NCI-H2227 treated with DMSO at 0.1 percent for 48 hours (cell line): ENCODE measurements at places on chromosomes 2 and 18.

DNA sequence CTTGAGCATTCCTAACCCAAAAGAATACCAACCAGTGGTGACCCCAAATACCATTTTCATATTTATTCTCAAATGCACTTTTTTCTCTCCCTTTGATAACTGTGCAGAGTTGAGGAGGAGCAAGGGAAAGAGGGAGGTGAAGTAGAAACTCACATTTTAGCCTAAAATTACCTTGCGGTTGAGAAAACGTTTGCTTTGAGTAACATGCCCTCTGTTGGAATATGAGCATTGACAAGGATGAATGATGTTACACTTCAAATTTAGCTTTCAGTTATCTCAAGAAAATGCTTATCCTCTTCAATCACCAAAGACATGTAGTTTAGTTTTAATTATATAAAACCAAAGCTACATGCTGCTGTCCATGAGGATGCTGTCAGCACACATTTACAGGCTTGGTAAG is 2.4 kb downstream of the GRP start:
- DNase-seq: no peak

DNA sequence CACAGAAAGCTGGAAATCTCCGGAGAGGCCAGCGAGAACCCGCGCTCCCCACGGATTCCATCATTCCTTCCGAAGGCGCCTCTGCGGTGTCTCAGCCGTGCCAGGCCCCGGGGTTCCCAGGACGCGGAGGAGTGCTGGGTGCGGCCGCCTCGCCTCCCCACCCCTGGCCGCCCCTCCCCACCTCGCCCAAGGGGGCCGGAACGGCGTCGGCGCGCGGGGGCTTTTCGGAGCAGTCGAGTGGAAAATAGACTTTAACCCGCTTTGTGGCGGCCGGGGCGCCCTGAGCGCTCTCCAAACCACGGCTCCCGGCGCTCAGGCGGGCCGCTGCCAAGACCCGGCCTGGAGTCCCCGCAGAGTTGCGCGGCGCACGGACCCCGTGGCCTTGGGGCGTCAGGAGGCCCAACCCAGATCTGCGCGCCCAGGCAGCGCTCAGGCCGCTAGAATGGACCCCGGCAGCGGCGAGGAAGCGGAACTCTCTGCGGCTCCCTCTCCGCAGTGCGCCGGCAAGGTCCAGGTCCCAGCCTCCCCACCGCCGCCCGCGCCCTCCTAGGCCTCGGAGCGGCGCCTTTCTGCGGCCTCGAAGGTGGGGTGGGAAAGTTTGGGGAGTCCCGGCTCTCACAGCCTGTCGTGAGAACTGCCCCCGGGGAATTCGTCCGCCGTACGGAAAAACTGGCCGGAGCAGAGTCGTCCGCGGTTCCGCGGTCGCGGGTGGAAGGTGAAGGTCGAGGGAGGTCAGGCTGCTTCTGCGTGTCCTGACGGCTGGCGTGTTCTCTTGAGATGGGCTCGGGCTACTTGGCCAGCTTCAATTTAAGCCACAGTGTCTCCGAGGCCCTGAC is 1.2 kb upstream of the EMX1 start:
- no peak for DNase-seq

GRCh38 chr18:56191334-56191733 is 447.1 kb downstream of the TXNL1 start:
- DNase-seq: no peak

GRCh38 chr18:6341303-6341702 is 73.4 kb downstream of the L3MBTL4 start:
- DNase-seq: no peak

DNA sequence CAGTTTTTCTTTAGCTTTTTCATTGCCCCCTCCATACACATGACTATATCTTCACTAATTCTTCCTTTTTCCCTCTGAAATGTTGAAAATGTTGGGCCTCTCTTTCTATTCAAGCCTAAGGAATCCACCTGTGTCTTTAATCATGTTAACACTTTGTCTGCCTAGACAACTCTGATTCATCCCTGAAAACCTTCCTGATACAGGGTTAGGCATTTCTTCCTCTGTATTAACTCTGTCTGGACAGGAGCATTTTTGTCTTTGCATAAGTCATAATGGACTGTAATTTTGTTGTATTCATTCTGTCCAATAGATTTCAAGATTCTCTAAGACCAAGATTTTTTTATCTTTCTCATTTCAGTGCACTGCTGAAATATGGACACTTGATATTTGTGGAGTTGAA is 297.3 kb downstream of the IKZF2 start:
- no peak for DNase-seq

GRCh38 chr2:158923641-158924040 is 44.8 kb upstream of the TANC1 start:
- DNase-seq: no peak

DNA sequence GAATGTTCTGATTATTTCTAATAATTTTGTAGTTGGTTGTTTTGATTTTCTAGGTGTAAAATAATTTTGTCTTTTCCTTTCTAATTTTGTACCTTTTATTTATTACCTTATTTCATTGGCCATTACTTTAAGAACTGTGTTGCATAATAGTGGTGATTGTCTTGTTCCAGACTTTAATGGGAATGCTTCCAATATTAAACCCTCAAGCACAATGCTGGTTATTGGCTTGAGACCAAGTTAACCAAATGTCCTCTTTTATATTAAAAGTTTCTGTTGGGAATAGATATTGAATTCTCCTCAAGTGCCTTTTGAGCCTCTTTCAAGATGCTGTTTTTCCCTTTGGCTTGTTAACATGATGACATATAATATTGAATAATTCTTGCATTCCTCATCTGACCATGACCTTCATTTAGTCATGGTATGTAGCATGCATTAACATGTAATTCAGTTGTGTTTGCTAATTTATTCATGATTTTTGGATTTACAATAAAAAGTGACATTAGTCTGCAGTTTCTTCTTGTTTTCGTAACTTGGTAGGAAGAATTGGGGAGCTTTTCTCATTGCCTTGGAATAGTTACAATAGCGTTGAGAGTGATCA is 141.7 kb downstream of the DIS3L2 start:
- no peak for DNase-seq

DNA sequence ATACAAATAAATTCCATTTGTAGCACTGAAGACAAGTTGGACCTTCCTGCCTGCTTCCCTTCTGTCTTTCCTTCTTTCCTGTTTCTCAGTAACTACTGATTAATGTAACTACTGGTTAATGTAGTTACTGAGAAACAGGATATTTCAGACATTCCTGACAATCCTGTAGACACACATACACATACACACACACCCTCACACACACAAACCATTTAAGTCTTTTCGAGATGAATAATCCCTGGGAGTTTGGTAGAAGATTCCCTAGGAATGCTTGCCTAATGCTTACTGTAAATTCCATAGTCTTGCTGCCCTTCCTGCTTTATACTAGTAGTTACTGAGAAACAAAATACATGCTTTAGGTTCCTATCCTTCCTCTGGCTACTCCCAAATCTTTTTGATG is 83.9 kb downstream of the PIK3C3 start:
- DNase-seq: no peak

- DNase-seq: no peak
These were observed 335.4 kb upstream of the VWC2L start for GRCh38 chr2:214075456-214075855.

GRCh38 chr18:37282386-37283037 is 283.1 kb downstream of the CELF4 start:
- DNase-seq: no peak

- peak; percentile 31 for DNase-seq
These were observed 46.6 kb downstream of the SCN1A start for GRCh38 chr2:166081131-166081632.

- DNase-seq: no peak
These were observed 74.2 kb upstream of the L3MBTL4 start for GRCh38 chr18:6488956-6489355.

DNA sequence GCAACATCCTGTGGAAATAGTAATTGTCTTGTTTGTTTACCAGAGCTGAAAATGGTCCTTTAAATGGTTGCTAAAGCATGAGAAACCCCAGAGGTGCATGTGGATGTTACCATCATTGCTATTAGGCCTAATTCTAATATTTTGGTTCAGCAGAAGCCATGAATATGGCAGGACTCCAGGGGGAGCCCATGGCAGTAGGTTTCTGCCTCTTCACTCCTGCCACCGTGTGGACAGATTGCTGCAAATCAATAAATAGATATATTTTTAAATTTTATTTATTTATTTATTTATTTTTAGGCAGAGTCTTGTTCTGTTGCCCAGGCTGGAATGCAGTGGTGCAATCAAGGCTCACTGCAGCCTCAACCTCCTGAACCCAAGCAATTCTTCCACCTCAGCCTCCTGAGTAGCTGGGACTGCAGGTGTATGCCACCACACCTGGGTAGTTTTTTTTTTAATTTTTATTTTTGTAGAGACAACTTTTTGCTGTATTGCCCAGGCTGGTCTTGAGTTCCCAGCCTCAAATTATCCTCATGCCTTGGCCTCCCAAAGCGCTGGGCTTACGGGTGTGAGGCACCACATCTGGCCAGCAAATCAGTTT is 54.9 kb upstream of the CAPN13 start:
- no peak for DNase-seq

DNA sequence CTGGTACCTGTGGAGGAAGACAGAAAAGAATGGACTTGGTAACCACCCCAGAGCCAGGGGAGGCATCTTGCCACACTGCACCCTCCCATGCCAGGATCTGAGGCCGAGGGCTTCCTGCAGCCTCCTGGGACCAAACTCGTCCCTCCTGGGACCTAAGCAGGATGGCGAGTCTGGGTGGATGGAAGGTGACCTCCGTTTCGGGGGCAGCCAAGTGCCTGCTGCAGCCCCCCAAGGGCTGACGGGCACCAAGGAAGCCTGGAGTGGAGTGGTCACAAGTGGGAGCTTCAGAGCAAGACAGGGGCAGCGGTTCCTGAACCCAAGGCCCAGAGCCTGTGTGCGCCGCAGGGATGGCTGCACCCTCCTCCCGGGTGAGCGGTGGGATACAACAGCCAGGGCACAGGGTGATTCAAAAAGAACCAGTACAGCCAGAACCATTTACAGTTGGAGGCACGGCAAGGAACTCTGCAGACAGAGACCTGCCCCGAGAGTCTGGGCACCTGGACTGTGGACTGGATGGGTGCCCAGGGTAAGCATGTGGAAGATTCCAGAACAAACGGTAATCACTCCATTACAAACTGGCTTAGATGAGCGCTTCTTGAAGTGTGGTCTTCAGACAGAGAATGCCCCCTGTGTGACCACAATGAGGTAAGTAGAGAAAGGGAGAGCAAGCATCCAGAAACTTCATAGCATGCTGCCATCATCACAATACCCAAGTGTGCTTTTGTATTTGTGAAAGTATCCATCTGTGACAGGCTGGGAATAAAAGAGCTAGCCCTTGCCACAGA is 12.1 kb downstream of the HS1BP3 start:
- no peak for DNase-seq

GRCh38 chr2:222972420-222972819 is 79.6 kb upstream of the KCNE4 start:
- DNase-seq: no peak

DNA sequence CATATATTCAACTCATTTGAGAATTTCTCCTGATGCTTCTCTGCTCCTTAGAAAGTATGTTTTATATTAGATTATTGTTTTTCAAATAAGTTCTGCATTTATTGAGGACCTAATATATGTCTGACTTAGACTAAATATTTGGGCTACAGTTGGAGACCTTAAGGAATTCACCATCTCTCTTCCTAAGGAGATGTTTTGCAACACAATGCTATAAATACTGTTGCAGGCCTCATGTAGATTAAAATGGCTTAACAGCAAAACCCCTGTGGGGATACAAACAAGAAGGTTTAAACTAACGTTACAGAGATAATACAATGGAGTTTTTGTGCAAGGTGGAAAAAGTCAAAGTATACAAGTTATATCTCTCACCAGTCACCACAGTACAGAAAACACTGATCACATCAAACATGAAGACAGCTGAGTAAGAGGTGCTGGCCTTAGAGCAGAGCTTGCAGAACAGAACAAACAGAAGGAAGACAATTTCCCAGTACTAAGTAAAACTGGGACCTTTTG is 20.1 kb upstream of the BMPR2 start:
- DNase-seq: no peak

DNA sequence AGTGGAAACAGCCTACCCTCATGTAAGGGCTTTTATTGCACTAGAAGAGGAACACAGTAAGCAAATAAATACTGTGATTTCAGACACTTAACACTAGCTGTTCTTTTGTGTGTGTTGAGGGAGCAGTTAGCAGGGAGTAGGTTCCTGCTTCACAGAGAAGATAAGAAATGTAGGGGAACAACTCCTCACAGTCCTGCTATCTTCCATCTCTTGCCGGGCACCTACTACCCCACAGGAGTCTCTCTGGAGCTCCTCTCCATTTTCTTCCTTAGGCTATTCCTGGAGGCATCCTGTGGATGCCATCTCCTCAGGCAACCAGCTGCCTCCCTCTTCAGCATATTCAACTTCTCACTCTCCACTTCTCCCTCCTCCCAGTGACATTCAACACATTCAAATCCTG is 145.0 kb downstream of the SRBD1 start:
- DNase-seq: no peak

DNA sequence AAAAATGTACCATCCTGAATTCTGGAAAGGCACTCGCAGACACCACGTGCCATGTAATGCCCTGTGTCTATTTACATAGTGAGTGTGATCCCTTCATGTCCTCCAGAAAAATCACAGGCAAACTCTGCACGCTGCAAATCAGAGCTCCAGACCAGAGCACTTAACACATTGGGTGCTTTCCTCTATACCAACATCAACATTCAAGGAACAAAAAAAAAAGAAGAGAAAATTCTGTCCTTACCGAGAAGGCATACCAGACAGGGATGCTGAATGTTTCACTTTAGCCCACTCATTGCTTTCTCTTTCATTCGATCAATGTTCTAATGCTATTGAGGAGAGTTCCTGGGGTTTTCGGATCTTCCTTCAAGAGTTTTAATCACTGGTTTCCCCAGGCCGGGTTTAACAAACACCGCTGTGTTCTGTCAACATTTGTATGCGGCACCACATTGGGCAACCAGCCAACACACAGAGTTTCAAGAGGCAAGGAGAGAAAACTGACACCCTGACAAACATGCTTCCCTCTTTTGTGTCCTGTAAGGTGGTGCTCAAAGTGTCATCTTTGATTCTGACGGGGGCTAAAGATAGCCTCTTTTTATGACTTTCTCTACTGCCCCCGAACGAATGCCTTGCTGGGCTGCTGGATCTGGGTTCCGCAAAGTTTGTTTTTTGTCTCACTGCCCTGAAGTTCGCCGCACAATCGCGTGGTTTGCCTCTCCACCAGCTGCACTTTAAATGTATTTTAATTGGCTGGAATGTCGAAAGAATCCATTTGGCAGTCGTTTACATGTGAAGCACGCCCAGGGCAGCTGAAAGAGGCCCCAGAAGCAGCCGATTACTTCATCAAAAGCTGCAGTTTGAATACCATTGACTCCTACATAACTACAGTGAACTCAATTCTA is 106.4 kb upstream of the NCKAP5 start:
- peak; percentile 95 for DNase-seq

- DNase-seq: no peak
These were observed 140.1 kb downstream of the PTGR3 start for GRCh38 chr18:75068682-75069435.

GRCh38 chr2:185644828-185645227 is 93.8 kb upstream of the FSIP2 start:
- DNase-seq: no peak

GRCh38 chr2:26290001-26290400 is 45.3 kb downstream of the HADHB start:
- no peak for DNase-seq

GRCh38 chr2:231057590-231057989 is 923 bp downstream of the PSMD1 start:
- DNase-seq: no peak

GRCh38 chr2:199144036-199144435 is 313.7 kb downstream of the SATB2 start:
- no peak for DNase-seq
